ENCODE measurements at places on chromosomes 1 and 21. TPM values are rescaled to one million over a fixed set of nuclear protein-coding genes. Genes with fewer than 3 reads are reported as not detected.

C1orf116 gene
- total RNA-seq: 6.5 TPM

CYP4A22 gene
- total RNA-seq: not detected

ADAMTS1 gene
- 0.05 TPM for total RNA-seq

AVPR1B gene
- not detected for total RNA-seq

PEA15 gene
- 177 TPM for total RNA-seq

CTSS gene
- total RNA-seq: 14.3 TPM

ABCD3 gene
- total RNA-seq: 22.1 TPM

FAM229A gene
- total RNA-seq: 3.9 TPM

SPRR2F gene
- not detected for total RNA-seq

ANXA9 gene
- total RNA-seq: 0.92 TPM

SERTAD4 gene
- 0.50 TPM for total RNA-seq

FRRS1 gene
- 1.5 TPM for total RNA-seq

TACSTD2 gene
- not detected for total RNA-seq

Data from A549 treated with Mapracorat at 1 μM for 4 hours (cell line).